HEK293T (cell line): ENCODE measurements at places on chromosomes 7 and 10.

- no peak for DNase-seq
These were observed 619.0 kb upstream of the DPP6 start for GRCh38 chr7:153433223-153433622.

- DNase-seq = no peak
These were observed 48.8 kb downstream of the RALA start for GRCh38 chr7:39672176-39672575.

DNA sequence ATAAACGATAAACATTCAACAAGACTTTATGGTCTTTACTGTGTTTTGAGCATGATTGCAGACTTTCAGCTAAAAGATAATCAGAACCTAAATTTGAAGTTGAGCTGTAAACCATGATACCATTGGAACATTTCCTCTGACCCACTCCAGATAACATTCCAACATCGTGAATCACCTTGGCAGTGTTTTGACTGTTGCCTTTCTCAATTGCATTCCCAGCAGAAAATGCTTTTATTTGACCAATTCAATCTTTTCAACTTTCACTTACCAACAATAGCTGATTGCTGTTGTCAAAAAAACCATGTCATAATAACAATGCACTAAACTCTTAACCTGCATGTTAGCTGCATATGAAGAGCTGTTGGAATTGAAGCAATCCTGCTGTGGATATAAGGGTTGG, 165.5 kb downstream of the MDFIC start:
- no peak for DNase-seq

GRCh38 chr7:152025077-152025936, at the start of gene GALNT11:
TSS of gene GALNT11 (plus strand) at chr7:152025674. CDS start at chr7:152094228, 68,554 bp downstream.
- DNase-seq = peak; percentile 99

DNA sequence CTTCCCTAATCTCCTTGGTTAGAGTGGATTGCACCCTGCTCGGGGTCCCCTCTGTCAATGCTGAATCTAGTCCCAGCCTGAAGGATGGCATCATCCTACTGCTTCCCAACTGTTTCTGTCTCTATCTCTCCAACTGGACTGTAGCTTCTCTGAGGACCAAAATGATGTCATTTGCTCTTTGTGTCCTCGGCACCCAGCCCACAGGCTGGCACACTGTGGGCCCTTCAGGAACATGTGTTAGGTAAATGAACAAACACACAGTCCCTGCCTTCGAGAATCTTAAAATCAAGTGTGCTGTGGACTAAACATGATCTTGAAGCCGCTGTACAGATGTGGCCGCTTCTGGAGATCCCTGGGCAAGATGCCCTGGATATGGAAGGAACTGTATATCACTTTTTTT, 5.0 kb upstream of the CDH23 start:
- DNase-seq = no peak

GRCh38 chr10:24556750-24557742, 166.6 kb downstream of the ARHGAP21 start:
- peak; percentile 56 for DNase-seq

- no peak for DNase-seq
These were observed 3.8 kb downstream of the GIMAP1 start for GRCh38 chr7:150719960-150720891.

DNA sequence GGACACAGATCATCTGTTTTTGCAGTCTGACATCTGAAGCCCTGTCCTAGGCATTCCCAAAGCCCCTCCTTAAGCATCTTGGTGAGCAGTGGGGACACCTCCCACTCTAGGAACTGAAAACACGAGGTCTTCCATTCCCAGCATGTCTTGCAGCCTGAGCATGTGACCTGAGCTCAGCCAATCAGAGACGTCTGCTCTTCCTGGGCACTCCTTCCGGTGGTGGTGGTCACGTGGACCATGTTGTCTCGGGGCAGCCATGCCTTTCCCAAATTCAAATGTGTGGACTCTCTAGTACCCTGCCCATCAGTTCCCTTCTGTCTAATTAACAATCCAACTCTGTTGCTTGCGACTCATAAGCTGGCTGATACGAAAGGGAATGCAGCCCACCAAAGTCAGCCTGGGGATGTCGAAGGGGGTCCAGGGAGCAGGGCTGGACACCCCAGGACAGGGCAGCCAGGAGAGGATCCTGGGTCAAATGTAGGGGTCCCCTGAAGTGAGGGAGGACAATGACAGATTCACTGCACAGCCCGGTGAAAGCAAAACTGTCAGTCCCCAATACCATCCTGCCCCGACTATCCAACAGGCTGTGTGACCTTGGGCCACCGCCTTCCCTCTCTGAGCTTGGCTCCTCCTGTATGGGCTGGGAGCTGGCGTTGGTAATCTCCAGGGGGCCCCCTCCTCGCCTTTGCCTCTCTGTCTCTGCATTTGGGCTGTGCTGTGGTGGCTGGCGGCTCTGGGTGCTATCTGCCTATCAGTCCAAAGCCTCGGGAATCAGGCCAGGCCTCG, 57.4 kb upstream of the BAIAP2L1 start:
- no peak for DNase-seq

GRCh38 chr7:150903606-150904005, 51.3 kb downstream of the AOC1 start:
- no peak for DNase-seq

DNA sequence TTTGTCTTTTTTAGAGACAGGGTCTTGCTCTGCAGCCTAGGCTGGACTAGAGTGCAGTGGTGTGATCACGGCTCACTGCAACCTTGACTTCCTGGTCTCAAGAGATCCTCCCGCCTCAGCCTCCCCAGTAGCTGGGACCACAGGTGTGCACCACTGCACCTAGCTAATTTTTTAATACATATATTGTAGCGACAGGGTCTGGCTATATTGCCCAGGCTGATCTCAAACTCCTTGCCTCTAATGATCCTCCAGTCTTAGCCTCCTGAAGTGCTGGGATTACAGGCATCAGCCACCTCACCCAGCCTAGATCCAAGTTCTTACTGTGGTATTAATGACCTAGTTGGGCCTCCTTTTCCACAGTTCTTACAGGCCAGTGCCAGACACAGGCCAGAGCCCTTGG, 11.7 kb upstream of the SERPINE1 start:
- no peak for DNase-seq

GRCh38 chr7:116241291-116241690, 31.0 kb downstream of the TES start:
- DNase-seq = no peak

DNA sequence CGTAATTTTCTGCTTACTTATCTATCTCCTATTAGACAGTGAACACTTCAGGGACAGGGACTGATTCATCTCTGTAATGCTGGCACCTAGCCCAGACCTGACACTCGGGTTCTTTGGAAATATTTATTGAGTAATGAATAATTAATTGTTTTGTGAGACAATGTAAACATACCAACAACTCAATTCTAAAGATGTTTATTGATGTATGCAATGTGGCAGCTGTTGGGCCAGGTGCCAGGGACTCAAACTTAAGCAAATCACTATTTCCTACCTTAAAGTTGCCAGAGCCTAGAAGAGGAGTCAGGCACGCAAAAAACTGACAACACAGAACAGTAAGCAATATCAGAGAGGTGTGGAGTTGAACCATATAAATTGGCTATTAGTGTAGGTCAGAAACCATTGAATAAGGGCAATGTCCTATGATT, 63.6 kb upstream of the BMPER start:
- no peak for DNase-seq

GRCh38 chr7:42194238-42194637, 42.8 kb downstream of the GLI3 start:
- DNase-seq = no peak

DNA sequence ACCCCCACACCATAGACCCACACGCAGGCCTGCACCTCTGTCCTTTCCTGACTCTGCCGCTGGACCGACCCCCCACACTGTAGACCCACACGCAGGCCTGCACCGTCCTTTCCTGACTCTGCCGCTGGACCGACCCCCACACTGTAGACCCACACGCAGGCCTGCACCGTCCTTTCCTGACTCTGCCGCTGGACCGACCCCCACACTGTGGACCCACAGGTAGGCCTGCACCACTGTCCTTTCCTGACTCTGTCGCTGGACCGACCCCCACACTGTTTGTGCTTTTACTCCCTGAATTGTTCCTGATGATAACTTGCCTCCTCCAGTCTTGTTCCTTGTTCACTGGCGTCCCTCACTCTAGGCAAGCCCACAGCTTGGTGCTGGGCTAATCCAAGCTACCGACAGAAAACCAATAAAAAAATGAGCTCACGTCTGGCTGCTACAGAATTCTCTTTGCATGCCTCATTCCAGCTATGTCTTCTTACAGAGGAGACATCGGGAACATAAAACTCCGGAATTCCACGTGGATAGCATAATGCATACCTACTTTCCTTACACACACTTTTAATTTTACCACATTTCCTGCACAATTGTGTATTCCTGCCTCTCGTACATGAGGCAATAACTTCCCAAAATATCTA, 494.3 kb downstream of the PTPRN2 start:
- no peak for DNase-seq

GRCh38 chr10:112124866-112125265, 58.7 kb downstream of the GPAM start:
- DNase-seq = no peak

- peak; percentile 69 for DNase-seq
These were observed 233.6 kb downstream of the SNX13 start for GRCh38 chr7:17706734-17707133.

DNA sequence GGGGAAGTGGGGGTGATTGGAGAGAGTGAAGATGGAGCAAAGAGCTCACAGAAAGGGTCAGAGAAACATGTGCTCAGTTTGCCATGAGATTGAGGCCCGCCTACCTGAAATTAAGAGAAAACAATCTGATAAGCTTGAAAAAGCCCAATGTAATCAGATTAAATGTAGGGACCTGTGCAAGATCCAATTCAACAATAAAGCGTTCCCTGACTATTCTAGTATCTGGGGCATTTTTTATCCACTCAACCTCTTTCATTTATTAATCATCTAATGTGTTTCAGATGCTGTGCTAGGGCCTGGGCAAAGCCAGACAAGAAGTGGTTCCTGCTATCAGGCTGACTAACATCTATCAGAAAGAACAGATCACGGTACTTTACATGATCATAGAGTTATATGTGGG, 238.4 kb upstream of the MYO3A start:
- no peak for DNase-seq

GRCh38 chr7:28442540-28443420, 30.5 kb downstream of the CREB5 start:
- DNase-seq = no peak

- no peak for DNase-seq
These were observed 1292.0 kb downstream of the XPNPEP1 start for GRCh38 chr10:108631332-108631731.

- DNase-seq = no peak
These were observed 328.5 kb downstream of the GFRA1 start for GRCh38 chr10:115944538-115944937.

DNA sequence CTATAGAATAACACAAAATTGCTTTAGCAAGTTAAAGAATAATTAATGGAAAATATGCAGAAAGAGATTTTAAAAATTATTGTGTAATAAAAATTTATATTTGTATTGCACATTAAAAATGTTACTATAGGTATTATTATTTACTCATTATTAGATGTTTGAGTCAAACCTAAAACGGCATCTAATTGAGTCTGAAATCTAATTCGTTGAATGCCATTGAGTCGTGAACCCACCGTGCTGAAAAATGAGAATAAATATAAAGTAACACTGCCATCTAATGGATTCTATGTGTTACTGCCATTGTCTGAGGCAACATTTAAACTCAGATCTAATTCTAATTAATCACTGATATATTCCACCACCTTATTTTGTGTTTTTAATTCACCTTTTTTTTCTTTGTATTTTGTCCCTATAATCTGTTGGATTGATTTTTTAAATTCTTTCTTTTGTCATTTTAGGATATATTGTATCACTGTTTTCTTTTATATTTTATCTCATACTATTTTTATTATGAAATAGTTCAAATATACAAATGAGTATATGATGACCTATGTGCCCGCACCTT, 62.2 kb downstream of the SAMD9 start:
- DNase-seq = peak; percentile 43
